NCI-H1436 treated with DMSO at 0.1 percent for 48 hours (cell line): ENCODE measurements at places on chromosomes 4 and X.
A peak's percentile ranks its signal among the peaks of the same experiment; 100 is the strongest.

DNA sequence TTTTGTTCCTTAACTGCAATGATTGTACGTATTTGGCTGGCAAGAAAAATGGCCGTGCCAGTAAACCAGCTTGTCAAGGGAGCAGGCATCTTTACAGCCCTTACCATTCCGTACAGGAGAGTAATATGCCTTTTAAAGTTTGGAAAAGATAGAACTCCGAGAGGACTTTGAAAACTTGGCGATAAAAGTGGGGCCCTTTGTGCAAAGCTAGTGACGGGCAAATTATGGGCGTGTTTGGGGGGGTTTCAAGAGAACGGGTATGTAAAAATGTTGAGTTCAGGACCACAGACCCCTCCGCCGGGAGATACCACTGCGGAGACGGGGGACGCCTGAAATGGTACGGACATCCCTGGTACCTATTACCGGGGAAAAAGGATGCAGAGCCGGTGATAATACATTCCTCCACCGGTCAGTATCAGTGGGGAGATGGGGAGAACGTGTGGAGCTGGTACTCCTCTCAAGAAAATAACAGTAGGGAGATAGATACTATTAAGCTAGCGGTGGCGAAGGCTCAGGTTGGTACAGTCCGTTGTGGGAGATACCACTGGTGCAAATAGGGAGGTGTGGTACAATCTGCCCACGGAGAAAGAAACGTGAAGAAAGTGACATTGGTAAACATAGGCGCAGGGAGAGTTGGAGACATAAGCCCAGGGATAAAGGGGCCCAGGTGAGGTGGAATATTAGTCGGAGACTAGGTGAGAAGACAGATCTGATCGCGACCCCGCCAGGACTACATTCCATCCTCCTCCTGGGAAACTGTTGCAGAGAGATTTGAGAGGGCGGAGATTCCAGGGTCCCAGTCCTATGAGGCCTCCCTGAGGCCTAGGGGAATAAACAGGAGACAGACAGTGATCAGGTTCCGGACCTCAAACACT is 14.5 kb downstream of the SPACA5 start:
- peak; percentile 42 for DNase-seq

- no peak for DNase-seq
These were observed 462.3 kb upstream of the ADGRL3 start for GRCh38 chr4:60737858-60738257.

DNA sequence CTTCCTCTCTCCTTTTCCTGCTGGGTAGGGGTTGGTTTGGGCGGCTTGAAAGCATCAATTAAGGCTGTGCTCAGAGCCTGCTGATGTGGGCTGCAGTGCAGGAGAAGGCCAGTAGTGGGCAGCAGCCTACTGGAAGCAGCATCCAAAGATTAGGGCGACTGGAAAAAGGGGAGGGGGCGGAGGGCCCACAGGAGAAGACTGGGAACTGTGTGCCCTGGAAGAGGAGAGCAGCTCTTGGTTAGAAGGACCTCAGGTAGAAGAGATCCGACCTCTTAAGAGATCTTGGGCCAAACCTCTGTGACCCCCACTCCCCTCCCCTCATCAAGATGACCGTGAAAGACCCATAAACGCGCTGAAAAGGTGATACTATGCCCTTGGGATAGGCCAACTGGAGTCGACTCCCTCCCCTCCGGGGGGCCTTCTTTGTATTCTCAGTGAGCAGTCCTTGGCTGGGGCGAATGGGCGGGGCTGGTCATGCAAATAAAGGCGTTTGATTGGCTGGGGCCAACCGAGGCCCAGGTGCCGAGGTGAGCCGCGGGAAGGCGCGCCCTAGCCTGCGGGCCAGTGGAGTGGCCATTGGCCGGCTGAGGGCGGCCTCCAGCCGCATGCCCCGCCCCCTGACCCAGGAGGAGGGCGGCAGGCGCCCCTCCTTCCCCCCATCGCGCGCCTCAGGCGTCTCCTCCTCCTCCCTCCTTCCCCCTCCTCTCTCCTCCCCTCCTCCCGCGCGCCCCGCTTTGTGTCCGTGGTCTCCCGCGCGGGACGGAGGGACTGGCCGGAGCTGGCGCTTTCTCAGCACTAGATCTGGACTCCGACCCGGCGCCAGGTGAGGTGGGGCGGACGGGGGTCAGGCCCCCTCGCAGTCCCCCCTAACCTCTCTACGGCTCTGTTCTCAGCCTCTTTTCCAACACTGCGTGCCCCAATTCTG is 10.1 kb downstream of the DLG3 start:
- DNase-seq, result peak; percentile 96

GRCh38 chr4:124727331-124727890 is 14.9 kb upstream of the ANKRD50 start:
- DNase-seq, result no peak

GRCh38 chrX:3136161-3136961 is 95.1 kb downstream of the ARSF start:
- no peak for DNase-seq
